Osteocyte (in vitro differentiated cells): ENCODE measurements at places on chromosomes 4 and X. TPM values are rescaled to one million over a fixed set of nuclear protein-coding genes. Genes with fewer than 3 reads are reported as not detected.

DNA sequence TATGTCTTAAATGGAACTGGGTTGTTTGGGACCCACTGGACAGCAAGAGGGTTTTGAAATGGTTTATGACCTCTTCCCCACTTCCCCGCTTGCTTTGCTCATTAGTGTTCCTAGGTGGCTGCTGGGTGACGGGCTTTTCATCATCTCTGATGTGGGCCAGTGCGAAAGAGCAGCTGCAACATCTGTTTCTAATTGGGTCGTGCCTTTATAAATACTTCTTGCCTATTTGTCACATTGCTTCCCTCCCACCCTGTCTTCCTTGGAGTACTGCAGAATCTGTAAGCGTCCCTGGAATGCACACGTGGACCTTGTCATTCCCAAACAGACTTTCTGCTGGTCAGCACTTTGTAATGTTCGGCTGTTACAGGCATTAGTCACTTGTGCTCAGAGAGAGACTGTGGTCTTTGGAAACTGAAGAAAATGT is 35.2 kb downstream of the SEPTIN11 start:
- DNase-seq = peak; percentile 89
- H3K27me3 ChIP-seq = no peaks in the 10 kb centered on the region
- H3K36me3 ChIP-seq = peaks cover 18% of the 10 kb centered on the region

DNA sequence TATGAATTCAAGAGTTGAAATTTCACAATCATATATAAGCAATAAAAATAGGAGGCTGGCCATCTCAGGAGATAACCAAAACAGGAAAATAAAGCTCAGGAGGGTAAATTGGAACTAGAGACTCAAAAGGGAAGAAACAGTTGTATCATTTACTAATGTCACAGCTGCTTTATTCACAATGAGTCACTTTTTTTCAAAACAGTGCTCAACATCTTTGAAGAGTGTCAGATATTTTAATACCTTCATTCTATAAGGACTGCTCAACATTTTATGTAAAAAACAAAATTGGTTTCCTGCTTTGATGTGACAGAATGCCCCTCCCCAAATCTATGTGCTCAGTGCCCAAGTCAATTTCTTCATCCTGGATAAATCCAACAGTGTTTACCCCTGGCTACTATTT is 97.7 kb downstream of the DDX60 start:
- H3K27me3 ChIP-seq = no peaks in the 10 kb centered on the region
- H3K4me3 ChIP-seq = no peak overlapping the region
- DNase-seq = no peak
- peaks cover 15% of the 10 kb centered on the region for H3K4me1 ChIP-seq
- peak overlapping the region; percentile 27 for H3K27ac ChIP-seq

DNA sequence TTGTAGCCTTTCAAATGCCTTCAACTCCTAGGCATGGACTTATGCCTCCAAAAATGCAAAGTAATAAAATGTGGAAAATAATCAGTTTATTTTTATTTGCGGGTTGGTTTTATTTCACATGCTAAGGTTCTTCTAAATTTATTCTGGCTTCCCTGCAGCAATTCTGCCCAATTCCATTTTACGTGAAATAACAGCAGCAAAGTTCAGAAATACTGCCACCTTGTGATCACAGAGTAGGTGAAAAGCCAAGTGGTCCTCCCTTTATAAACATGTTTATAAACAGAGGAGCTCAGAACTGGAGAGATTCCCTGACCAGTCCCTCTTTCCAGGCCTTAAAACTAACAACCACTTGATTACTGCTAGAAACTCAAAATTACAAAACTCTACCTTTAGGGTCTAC is 14.7 kb upstream of the DCHS2 start:
- no peak overlapping the region for H3K4me3 ChIP-seq
- H3K4me1 ChIP-seq = no peaks in the 10 kb centered on the region
- peaks cover 60% of the 10 kb centered on the region for H3K27me3 ChIP-seq
- DNase-seq = no peak
- H3K36me3 ChIP-seq = no peaks in the 10 kb centered on the region

Gene MAMLD1
- 13.2 and 13.4 TPM in 2 replicates for total RNA-seq

DNA sequence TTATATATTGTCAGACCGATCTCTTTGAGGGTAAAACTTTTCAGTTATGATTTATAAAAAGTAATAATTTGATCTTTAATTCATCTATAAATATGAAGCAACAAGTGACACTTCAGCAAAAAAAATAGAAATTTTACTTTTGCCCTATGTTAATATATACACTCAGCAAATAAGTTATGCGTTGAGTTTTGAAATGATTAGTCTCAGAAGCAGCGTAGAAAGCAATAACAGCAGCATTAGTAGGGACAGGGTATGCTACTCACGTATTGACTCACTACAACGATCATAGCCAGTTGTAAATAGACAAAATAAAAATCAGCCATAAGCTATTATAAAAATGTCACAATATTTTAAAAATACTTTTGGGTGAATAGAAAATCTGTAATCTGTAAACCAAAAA is 1229.2 kb downstream of the ADGRL3 start:
- no peaks in the 10 kb centered on the region for H3K27me3 ChIP-seq
- H3K27ac ChIP-seq = no peak overlapping the region
- DNase-seq = no peak

- H3K4me3 ChIP-seq = peak overlapping the region; percentile 78
- no peak overlapping the region for H3K27ac ChIP-seq
- H3K36me3 ChIP-seq = peaks cover 5% of the 10 kb centered on the region
- DNase-seq = peak; percentile 42
Observed at GRCh38 chrX:47649781-47650163, 591 bp downstream of the ELK1 start.

DNA sequence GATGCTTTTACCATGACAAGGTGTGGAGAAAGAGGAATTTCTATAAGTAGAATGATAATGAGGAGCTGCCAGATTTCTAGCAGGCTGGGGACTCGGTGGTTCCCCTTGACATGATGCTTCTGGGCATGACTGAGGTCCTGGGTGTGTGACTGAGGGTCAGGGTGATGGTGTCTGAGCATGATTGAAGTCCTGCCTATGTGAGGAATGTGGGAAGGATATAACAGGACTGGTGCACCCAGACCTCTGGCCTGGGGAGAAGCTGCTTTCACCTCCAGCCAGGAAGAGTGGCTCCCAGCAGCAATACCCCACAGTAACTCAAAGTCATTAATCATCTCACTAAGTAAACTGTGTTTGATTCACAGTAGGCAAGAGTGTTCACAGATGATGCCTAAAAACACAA is 17.4 kb downstream of the SORBS2 start:
- no peak overlapping the region for H3K4me3 ChIP-seq
- no peak for DNase-seq

Gene CFI
- total RNA-seq = not detected in 2 replicates

DNA sequence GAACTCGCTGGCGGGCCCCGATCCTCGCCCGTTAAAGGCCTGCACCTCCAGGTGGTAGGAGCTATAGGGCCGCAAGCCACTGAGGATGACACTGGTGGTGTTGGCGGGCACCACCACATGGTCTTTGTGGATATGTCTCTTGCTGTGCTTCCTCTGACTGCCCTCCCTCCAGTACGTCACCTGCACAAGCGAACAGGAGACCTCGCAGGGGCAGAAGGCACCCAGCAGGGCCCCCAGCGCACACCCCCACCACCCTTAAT is 20.7 kb downstream of the L1CAM start:
- no peak for DNase-seq
- no peaks in the 10 kb centered on the region for H3K4me1 ChIP-seq
- no peak overlapping the region for H3K27ac ChIP-seq
- H3K4me3 ChIP-seq = no peak overlapping the region

DNA sequence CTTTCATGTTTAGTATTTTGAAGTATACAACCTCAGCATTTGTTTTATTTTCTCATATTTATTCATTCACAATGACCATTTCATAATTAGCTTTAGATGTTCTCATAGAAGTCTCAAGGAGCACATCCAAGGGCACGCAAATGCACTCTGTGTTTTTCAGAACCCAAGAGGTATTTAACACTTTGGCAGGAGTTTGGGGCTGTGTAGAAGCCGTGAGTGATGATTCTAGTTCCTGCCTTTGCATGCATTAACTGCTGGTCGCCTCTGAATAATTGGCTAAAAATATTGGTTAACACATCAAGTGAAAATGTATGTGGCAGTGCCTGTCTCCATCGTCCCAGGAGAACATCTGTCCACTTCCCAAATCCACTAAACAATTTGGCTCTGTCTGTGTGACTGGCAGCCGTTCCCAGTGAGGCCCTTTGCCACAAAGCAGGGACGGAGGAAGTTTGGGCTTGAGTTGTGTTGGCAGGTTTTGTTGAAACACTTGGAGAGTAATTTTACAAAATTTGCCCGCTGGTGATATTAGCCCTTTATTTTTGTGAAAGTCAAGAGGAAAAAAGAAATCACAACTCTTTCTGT is 730.7 kb upstream of the SLIT2 start:
- H3K4me3 ChIP-seq = no peak overlapping the region
- H3K27ac ChIP-seq = no peak overlapping the region
- no peaks in the 10 kb centered on the region for H3K27me3 ChIP-seq
- DNase-seq = no peak
- no peaks in the 10 kb centered on the region for H3K4me1 ChIP-seq
- H3K36me3 ChIP-seq = no peaks in the 10 kb centered on the region

DNA sequence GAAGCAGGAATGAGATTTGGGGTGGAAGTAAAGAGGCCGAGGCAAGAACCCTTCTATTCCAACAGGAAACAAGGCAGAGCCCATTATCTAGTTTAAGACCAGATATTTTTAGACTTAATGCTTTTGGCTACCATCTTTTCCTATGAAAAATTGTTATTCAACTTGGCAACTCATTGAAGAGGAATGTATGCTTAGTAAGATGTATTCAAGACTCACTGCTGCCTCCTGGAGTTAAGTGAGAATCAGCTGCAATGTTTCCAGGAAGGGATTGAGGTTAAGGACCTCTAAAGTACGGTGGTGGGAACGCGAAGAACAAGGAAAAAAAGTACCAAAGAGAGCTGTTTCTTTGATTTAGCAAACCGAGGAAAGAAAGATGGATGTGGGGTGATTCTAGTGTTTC is 89.1 kb downstream of the RAPGEF2 start:
- H3K27me3 ChIP-seq = no peaks in the 10 kb centered on the region
- no peak overlapping the region for H3K4me3 ChIP-seq
- no peak overlapping the region for H3K27ac ChIP-seq
- no peaks in the 10 kb centered on the region for H3K4me1 ChIP-seq
- H3K36me3 ChIP-seq = peaks cover 9% of the 10 kb centered on the region

DNA sequence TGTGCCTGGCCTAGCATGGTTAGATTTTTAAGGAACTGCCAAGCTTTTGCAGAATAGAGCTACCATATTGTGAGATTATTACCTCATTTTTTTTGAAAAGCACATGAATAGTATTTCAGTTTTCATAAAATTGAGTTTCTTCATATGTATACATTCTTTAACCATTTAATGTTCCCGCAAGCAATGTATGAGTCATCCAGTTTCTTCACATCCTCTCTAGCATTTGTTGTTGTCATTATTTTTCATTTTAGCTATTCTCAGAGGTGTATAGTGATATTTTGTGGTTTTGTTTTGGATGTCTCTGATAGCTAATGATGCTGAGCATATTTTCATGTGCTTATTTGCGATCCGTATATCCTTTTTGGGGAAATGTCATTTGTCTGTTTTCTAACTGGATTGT is 74.9 kb downstream of the GLUD2 start:
- H3K27me3 ChIP-seq = no peaks in the 10 kb centered on the region
- H3K4me3 ChIP-seq = no peak overlapping the region
- H3K4me1 ChIP-seq = no peaks in the 10 kb centered on the region
- no peak overlapping the region for H3K27ac ChIP-seq
- H3K36me3 ChIP-seq = no peaks in the 10 kb centered on the region

Gene AFM
- not detected in 2 replicates for total RNA-seq

DNA sequence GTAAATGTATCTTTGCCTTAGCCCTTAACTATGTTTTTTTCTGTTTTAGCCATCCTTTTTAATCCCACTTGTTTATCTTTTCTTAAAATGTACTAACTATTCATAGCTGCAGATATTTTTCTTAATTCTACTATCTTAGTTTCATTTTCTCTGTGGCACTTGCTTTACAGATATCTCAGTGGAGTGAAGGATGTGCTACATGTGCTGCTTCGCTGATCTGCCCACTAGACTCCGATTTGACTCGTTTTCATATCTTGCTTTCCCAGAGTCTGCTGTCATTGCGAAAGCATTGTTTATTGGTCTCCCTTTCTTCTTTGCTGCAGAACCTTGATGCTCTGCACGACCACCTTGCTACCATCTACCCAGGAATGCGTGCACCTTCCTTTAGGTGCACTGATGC is 30.6 kb downstream of the GUCY1B1 start:
- no peak for DNase-seq
- no peak overlapping the region for H3K27ac ChIP-seq
- H3K36me3 ChIP-seq = peaks cover 26% of the 10 kb centered on the region
- H3K4me3 ChIP-seq = no peak overlapping the region
- H3K27me3 ChIP-seq = no peaks in the 10 kb centered on the region

DNA sequence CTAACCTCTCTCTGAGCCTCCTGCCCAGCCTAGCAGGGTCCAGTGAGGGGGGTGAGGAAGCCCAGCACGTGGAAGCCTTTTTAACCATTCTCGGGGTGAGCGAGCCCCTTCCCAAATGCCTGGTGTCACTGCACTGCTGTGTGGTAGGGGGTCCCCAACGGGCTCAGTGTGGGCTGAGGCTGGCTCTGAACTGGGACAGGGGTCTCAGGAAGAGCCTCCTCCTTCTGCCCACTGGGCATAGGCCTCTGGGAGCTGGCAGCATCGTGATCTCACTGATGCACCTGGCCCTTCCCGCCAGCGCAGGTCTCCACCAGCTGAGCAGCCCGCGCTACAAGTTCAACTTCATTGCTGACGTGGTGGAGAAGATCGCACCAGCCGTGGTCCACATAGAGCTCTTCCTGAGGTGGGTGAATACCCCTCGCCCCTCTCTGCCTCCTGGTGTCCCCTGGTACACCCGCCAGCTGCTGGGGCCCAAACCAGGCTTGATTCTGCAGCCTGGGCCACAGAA is 12.6 kb downstream of the HTRA3 start:
- H3K27ac ChIP-seq = no peak overlapping the region
- DNase-seq = no peak
- no peak overlapping the region for H3K4me3 ChIP-seq
- peaks cover 18% of the 10 kb centered on the region for H3K4me1 ChIP-seq

Gene NPNT
- total RNA-seq = not detected in 2 replicates

DNA sequence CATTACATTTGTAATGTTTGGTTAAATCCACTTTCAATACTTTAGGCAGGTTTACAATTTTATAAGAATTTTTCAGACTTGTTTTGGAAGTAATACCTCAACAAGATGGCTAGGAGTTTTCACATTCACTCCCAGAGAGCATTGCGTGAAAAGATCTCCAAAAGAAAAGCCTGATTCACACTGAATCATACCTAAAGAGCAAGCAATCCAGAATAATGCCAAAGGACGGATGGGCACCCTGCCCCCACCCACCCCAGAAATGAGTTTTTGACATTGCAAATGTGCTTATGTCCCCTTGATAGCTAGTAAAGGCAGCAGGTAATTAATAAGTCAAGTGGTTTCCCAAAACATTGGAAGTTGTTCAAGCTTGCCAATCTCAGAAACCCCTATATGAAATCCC is 557.7 kb upstream of the TENM3 start:
- H3K36me3 ChIP-seq = no peaks in the 10 kb centered on the region
- peak overlapping the region; percentile 89 for H3K27ac ChIP-seq
- H3K27me3 ChIP-seq = no peaks in the 10 kb centered on the region
- no peak overlapping the region for H3K4me3 ChIP-seq

GRCh38 chrX:74931214-74931613 is 6.0 kb upstream of the NEXMIF start:
- no peaks in the 10 kb centered on the region for H3K36me3 ChIP-seq
- H3K4me3 ChIP-seq = no peak overlapping the region
- no peak for DNase-seq
- H3K27me3 ChIP-seq = no peaks in the 10 kb centered on the region

GRCh38 chr4:5757536-5757935 is 46.5 kb downstream of the EVC start:
- DNase-seq = no peak
- H3K4me3 ChIP-seq = no peak overlapping the region
- H3K27ac ChIP-seq = no peak overlapping the region
